ENCODE measurements at places on chromosomes 1 and 21.

DNA sequence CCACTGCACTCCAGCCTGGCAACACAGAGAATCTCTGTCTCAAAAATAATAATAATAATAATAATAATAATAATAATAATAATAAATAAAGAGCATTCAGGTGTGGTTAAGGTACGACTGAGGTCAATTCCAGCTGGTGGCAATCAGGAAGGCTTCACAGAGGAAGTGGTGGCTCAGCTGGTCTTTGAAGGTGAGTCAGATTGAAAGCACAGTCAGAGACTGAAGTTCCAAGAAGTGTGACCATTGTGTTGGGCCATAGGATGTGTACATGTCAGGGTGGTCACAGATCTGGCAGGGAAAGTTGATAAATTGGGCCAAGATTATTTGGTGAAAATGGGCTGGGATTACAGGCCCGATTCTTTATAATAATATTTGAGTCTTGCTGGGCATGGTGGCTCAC is 31.0 kb upstream of the MED18 start:
- peak; percentile 25 for DNase-seq

GRCh38 chr1:219574484-219575087 is 38.3 kb downstream of the ZC3H11B start:
- no peak for DNase-seq

DNA sequence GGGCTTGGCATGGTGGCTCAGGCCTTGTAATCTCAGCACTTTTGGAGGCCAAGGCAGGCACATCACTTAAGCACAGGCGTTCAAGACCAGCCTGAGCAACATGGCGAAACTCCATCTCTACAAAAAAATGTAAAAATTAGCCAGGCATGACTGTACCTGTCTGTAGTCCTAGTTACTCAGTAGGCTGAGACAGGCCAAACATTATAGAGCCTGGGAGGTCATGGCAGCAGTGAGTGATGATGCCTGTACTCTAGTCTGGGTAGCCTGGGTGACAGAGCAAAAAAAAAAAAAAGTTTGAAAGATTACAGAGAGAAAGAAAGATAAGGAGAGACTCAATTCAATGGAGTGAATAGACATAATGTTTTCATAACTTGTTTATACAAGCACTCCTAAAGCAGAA is 556.5 kb upstream of the BRINP3 start:
- DNase-seq, result no peak

DNA sequence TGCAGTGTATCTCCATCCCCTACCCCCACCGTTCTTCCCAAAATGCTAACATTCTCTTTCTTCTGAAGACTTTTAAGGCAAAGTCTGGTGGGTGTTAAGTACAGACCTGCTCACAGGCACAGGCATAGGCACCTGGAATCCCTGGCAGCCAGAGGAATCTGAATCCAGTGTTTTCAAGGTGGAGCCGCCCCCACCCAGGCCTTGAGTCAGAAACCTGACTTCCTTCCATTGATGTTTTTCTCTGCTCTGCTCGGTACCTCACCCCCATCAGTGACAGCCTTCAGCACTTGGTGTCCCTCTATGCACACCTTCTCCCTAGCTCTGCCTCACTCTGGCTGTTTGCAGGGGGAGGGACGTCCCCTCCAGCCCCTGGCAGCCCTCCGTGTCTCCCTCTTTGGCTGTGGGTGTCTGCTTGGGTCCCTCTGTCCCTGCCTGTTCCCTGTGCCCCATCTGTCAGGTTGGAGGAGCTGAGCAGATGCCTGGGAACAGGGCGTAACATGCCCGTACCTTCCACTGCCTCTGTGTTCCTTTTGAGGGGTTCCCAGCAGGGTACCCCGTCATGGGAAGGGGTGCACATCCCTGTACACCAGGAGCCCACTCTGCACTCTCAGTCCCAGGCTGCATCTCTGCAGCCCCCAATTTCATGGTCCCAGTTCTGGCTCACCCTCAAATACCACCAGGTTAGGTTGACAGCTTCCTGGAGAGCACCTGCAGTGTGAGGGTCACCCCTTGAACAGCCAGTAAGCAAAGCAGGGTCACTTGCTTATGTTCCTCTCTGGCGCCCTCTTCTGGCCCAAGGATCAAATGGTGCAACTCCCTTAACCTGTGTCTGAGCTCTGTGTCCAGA is 6.7 kb downstream of the NCDN start:
- peak; percentile 82 for DNase-seq

- DNase-seq, result no peak
Observed at GRCh38 chr1:116940814-116941599, 31.3 kb downstream of the PTGFRN start.

- no peak for DNase-seq
Observed at GRCh38 chr1:47276850-47277249, 37.1 kb downstream of the STIL start.

DNA sequence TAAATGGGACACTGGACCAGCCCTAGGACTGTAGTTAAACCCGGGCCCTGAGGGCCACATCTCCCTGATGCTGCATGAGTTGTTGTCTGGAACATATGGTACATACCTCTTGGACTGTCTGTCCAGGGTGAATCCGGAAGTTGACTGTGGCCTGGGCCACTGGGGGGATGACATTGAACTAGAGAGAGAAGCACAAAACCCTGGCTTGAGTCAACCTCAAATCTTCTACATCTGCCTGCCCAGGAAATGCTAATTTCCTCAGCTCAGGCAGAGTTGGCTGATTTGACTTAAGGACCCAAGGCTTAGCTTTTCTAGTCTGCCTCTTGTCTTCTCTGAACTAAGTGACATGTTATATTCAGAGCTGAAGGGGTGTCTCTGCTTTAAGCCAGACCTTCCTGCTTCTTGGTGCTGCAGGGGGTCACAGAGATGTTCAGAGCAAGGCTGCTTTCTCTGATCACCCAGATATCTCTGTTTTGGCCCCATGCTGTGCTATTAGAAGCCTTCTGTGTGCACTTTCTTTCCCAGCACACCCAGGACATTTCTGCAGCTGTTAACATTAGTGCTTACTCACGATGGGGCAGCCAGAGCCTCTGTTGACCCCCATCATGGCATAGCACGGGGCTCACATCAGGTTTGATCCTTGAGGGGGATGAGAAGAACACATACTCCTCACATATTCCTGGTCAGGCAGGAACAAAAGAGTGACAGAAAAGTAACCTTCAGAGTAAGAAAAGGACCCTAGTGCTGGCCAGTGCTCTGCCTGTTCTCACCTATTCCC is 9.6 kb downstream of the PM20D1 start:
- no peak for DNase-seq

- DNase-seq, result no peak
Observed at GRCh38 chr1:35555601-35556477, 1.4 kb downstream of the KIAA0319L start.

GRCh38 chr1:31839662-31840343 is 24.0 kb upstream of the SPOCD1 start:
- DNase-seq, result no peak

- no peak for DNase-seq
Observed at GRCh38 chr1:104973516-104973915, 1223.8 kb downstream of the AMY1C start.

GRCh38 chr1:154851392-154852177 is 18.5 kb downstream of the KCNN3 start:
- DNase-seq, result no peak

DNA sequence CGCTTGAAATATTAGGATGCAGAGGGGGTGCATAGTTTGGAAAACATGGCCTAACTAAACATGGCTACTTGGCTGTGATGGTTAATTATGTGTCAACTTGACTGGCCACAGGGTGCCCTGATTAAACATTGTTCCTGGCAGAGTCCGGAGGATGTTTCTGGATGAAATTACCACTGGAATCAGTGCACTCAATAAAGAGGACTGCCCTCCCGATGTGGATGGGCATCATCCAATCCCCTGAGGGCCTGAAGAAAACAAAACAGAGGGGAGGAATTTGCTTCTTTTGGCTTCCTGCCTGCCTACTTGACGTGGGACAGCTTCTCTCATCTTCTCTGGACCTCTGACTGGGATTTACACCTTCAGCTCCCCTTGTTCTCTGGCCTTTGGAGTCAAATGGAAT is 79.1 kb upstream of the KCNE2 start:
- no peak for DNase-seq

DNA sequence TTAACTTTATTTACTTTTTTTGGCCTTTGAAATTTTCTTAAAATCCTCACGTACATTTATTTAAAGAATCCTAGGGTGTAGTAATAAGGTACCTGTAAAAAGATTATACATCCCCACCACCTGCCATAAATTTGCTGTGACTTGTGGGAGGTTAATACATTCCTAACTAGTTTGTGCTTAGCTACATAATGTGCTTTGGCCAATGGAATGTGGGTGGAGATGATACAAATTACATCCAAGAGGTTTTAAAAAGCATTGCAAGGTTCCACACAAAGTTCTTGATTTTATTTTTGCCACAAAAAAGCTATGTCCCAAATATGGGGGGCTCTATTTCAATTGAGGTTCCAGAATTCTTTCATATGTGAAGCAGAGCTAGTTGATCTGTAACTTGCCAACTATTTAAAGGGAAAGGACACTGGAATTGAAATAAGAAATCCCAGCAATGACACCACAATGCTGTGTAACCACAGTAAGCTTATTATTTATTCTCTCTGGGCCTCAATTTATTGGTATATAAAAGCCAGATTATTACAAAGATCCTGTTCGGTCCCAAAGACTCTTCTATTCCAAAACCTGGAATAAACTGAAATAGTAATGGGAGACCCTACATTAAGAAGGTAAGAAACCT is 15.7 kb downstream of the ASPM start:
- no peak for DNase-seq

- no peak for DNase-seq
Observed at GRCh38 chr1:156654700-156655099, 12.8 kb downstream of the BCAN start.

- no peak for DNase-seq
Observed at GRCh38 chr1:202710070-202711045, at the start of gene SYT2. Gene SYT2 (minus strand): TSS chr1:202710454. CDS start chr1:202605772, 104,682 bp downstream.

DNA sequence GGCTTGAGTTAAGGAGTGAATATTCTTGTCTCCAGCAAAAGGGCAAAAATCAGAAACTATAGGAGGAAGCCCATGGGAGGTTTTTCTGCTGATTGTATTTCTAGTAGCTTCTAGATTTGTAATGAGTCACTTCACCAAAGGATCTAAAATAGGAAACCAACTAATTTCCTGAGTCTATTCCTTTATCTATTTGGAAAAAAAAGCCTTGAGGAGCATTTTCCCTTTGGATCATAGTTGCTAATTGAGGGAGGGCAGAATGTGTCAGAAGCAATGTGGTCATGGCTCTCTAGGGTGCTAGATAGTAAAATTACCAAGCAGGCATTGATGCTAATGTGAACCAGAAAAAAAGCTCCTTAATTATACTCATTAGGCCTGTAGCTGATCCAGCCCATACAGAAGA is at the start of gene OR10R2:
OR10R2 (plus strand) TSS at position 301 of the 400 bp plus-strand sequence. CDS start 106 bp downstream, outside the sequence.
- DNase-seq, result peak; percentile 3

- no peak for DNase-seq
Observed at GRCh38 chr1:235409042-235409820, 42.0 kb downstream of the TBCE start.

DNA sequence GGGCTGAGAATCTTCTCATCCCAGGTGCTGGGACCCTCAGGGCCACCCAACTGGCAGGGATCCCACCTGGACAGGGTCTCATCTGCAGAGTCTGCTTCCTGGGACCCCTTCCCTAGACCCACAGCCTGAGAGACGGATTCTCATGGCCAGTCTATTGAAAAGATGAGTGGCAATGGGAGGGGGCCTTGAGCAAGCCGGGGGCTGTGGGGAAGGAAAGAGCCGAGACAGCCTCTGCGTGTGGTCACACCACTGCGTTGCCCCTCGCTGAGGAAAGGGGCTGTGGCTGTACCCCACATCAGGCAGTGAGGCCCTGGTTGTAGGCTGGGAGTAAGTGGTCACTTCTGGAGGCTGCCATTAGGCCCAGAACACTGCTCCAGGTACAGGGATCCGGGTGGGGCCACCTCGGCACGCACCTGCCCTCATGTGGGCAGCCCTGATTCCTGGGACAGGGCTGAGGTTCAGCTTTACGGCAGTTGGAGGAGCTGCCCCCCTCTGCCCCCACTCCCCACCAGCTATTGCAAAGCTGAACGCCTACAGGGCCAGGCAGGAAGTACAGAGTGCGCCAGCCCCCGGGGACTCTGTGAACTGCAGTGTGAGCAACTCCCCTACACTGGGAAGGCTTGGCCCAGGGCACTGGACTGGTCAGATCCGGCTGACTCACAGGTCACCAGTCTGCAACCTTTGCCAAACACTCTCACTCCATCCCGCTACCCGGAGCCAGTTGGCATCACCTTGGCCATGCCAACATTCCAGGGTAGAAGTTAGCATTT is 106.9 kb downstream of the RIPK4 start:
- no peak for DNase-seq

DNA sequence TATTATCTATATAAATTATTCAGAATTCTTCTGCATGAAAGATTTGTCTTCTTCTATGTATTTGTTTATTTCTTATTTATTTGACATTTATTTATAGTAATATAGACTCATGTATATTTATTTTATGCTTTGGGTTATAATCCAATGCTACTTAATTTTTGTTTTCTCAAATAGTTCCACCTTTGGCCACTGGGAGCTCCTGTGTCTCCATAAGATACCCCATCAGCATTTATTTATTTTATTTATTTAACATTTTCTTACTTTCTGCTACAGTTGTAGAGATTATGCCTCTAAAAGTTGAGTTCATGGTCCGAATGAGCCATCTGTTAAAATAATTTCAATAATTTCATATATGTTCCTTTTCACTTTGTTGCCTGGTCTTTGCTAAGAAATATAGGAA is 289.4 kb downstream of the ADGRL2 start:
- peak; percentile 0 for DNase-seq

DNA sequence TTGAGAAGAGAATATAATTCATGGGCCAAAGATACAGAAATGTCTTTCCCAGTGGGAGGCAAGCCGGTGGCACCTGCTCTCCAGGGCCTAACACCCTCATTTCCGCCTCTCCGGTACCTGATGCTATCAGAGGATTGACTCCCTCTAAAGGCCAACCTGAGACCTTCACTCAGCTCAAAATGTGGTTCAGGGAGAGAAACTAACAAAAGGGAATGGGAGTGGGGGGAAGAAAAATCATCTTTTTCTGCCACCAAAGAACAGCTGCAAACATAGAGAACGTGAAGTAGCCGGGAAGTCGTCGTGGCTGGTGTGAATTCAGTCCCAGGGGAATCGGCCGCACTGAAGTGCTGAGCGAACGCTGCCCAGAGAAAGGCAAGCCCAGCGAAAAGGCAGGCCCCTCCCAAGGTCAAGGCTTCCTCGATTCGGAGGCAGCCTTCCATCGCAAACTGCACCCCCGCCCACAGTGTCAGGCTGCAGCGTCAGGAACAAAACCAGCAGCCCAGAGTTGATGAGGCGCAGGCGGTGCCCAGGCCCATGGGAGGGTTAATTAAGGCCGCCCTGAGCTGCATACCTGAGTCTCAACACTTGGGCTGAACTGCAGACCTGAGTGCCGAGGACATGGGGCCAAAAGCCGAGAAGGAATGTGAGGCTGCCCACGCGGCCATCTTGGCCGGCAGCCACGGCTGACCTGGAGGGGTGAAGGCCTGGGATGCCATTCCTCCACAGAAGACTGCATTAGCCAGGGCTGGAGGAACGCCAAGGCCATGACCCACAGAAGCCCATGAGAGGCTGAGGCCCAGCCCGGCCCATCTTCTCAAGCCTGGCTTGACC is 160.2 kb downstream of the PSMG1 start:
- no peak for DNase-seq

GRCh38 chr21:41459884-41460534 is 34.0 kb downstream of the MX1 start:
- DNase-seq, result peak; percentile 20

GRCh38 chr1:244047621-244048255 is 3.3 kb upstream of the ZBTB18 start:
- DNase-seq, result peak; percentile 52

All from suppressor macrophage treated with lipopolysaccharide for 4 hours (primary cell).